ENCODE measurements at places on chromosomes 13 and 19.

DNA sequence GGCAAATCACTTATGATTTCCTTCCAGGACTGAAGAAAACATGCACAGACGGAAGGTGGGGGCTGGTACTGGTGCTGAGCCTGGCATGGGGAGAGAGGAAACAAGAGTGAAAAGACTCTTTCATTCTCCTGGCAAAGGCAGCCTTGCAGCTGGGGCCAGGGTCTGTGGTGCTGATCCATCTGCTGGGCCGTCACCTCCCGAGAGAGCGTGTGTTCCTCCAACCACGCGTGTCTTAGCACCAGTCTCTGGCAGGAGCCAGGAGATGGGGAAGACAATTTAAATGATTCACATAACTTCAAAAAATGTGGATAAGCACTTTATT, 23.9 kb upstream of the SPART start:
- DNase-seq = no peak

GRCh38 chr19:53045536-53045935, 996 bp downstream of the ERVV-2 start:
- no peak for DNase-seq

DNA sequence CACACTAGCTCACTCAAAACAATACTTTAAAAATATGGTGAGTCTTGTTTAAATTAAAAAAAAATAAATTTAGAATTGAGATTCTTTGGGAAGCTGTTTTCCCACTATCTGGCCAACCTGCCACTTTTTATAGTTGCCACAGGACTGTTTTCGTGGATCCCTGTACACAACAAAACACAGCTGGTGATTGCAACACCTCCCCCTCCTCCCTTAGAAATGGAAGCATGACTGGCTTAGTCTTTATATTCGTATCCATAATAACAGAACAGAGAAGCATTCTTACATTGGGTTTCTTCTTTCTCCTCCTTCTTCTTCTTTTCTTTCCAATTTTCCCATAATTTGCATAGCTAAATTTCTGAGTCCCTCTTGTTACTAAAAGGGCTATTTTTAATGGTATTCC, 79.5 kb upstream of the GJB6 start:
- no peak for DNase-seq

DNA sequence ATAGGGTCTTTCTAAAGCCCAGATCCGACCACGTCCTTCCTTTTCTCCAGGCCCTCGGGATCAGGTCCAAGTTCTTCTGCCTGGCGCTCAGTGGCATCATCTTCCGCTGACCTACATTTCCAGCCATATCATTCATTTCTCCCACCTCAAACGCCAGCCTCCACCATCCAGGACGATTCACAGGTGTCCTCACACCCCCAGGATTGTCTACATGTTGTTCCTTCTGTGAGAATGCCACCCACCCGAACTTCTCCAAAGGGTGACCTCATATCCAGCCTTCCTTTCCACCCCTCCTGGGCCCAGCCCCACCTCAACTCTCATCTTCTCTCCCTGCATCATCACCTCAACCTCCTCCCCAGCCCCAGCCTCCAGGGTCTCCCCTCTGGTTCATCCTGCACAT, 4.7 kb upstream of the KLK5 start:
- no peak for DNase-seq

GRCh38 chr19:46721269-46722003, 4.5 kb upstream of the PRKD2 start:
- no peak for DNase-seq

DNA sequence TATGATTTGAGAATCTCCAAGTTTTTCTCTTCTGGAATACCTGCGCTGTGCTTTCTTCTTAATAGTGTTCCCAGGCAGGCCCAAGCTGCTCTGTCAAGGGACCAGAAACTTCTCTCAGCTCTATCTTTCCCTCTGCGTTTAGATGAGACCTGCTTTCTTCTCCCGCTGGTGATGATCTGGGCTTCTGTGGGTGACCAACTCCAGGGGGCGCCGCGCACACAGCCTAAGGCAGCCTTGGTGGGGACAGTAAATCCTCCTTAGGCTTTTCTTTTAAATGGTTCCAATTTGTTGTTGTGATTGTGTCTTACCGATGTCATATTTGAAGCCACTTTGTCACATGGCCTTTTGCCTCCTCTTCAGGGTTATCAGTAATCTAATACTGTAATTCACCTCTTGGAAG, 439.4 kb upstream of the KLF12 start:
- DNase-seq = no peak

DNA sequence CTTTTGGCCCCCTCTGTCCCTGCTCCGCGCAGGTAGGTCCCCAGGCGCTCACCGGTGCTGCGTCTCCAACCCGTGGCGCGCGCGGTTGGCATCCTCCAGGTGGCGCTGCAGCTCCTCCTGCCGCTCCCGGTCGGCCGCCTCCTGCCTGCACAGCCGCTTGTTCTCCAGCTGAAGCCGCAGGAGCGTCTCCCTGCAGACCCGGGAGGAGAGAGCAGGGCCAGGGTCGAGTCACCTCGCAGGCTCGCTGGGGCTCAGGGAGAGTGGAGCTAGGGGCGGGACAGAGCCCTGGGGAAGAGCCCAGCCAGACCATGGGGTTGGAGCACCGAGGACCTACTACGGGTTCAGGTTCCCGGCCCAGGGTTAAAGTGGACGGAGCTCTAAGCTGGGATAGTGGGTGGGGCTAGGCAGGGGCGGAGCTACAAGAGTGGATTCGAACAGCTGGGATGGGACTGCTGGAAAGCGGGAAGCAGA, 9.3 kb downstream of the HOOK2 start:
- peak; percentile 69 for DNase-seq

DNA sequence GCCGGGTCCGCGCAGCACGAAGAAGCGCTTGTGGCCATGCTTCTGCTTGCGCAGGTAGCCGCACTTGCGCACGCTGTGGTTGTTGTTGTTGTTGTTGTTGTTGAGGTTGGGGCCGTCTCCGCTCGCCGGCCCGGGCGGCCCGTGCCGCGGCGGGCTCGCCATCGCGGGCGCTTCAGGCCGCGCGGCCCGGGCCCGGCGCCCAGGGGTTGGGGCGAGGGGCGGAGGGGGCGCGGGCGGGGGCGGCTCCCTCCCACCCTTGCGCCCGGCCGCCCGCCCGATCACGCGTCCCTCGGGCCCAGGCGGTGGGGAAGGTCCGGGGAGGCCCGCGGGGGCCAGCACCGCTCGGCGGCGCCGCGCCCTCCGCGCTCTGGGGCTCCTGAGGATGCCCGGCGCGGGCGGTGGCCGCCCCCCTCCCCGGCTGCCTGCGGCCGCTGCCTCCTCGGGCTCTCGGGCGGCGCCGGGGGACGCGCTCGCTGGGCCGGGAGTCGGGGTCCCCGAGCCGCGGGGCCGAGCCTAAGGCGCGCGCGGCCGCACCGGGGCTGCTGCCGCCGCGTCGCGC, 412 bp downstream of the IRS2 start:
- DNase-seq = no peak

GRCh38 chr19:33246709-33247440, 21.2 kb upstream of the SLC7A10 start:
- no peak for DNase-seq

DNA sequence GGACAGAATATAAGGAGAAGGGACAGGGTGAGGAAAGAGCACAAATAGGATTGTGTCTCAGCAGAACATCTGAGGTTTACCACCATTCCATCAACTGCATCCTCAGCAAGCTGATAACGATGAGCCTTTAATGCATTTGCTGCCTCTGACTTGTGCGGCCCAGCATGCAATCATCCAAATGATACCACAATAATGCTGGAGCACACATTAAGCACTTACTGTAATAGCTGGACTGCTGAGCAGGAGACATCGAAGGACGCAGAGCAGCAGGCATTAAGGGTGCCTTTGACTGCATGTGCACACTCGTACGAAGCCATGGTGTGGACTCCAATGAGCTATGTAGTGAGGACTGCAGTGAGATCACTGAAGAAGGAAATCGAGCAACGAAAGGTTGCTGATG, 469.4 kb downstream of the FOXO1 start:
- no peak for DNase-seq

DNA sequence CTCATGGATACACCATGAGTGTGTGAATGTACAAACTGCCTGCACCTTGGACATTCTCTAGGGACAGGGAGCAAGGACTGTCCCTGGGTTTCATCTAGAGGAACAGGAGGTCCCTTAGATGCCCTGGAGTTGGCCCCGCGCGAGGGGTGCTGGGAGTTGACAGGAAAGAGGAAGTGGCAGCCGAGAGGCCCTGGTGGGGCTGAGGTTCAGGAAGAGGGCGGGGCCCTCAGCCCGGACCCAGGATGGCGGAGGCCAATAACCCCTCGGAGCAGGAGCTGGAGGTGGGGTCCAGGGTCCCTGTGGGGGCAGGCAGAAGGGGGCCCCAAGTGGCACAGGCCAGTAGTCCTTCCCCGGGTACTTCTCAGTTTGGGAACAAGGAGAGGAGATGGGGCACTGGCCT, 6.9 kb downstream of the PKN1 start:
- DNase-seq = peak; percentile 74

- DNase-seq = no peak
These were observed 19.4 kb downstream of the GPC5 start for GRCh38 chr13:91417660-91418325.

GRCh38 chr13:27423333-27423732, 1.1 kb upstream of the GTF3A start:
- DNase-seq = no peak

DNA sequence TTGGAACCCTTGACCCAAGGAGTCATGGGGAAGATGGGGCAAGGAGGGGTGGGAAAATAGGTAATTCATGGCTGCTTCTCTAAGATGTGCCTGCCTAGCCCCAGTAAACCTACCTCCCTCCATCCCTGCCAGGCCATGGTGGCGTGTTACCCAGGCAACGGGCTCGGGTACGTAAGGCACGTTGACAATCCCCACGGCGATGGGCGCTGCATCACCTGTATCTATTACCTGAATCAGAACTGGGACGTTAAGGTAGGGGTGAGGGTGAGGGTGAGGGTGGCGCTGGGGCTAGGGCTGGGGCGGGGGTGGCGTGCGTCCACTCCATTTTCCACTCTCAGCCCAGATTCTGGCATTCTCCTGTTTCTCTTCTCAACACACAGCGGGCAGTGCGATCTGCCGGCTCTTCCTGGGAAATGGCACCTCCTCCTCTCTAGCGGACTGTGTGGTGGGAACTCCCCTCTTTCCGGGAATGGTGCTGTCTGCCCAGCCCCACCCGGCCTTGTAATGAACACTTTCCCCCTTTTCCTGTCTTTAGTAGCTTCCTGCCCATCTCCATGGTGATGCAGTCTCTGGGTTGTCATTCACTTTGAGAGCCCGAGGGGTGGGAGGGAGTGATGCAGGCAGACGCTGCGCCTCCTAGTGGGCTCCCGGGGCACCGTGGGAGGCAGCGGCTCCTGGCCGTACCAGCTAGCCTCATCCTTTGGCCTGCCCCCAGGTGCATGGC, 7.6 kb downstream of the EGLN2 start:
- DNase-seq = peak; percentile 53

GRCh38 chr13:79989217-79989661, 351.7 kb downstream of the SPRY2 start:
- no peak for DNase-seq

GRCh38 chr13:29905845-29906244, 55.4 kb upstream of the UBL3 start:
- no peak for DNase-seq

- no peak for DNase-seq
These were observed 61.0 kb downstream of the EDNRB start for GRCh38 chr13:77857531-77858209.

DNA sequence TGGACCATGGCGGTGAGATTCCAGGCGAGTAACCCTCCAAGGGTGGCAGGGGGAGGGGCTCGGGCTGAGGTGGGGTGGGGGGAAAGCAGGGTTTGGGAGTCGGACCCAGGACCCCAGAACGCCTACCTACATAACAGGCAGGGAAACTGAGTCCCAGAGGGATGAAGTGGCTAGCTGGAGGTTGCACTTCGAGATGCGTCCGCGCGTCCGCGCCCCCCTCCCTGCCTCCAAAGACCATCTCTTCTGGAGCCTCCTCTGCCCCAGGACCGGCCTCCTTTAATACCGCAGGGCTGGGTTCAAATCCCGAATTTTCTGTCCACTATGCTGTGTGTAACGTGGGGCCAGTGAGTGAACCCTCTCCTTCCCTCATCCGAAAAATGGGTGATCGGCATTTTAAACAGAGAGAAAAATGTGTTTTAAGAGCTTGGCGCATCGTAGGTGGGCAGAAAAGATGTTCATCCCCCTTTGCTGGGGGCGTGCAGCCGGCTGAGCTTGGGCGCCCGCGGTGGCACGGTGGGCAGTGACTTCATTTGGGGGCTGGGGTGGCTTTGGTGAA, 13.8 kb downstream of the TJP3 start:
- no peak for DNase-seq

- DNase-seq = no peak
These were observed 1116.1 kb downstream of the PCDH9 start for GRCh38 chr13:66113882-66114526.

GRCh38 chr13:112616586-112617362, 28.8 kb upstream of the TUBGCP3 start:
- DNase-seq = no peak

GRCh38 chr13:94154367-94154766, 325.1 kb downstream of the DCT start:
- DNase-seq = no peak

DNA sequence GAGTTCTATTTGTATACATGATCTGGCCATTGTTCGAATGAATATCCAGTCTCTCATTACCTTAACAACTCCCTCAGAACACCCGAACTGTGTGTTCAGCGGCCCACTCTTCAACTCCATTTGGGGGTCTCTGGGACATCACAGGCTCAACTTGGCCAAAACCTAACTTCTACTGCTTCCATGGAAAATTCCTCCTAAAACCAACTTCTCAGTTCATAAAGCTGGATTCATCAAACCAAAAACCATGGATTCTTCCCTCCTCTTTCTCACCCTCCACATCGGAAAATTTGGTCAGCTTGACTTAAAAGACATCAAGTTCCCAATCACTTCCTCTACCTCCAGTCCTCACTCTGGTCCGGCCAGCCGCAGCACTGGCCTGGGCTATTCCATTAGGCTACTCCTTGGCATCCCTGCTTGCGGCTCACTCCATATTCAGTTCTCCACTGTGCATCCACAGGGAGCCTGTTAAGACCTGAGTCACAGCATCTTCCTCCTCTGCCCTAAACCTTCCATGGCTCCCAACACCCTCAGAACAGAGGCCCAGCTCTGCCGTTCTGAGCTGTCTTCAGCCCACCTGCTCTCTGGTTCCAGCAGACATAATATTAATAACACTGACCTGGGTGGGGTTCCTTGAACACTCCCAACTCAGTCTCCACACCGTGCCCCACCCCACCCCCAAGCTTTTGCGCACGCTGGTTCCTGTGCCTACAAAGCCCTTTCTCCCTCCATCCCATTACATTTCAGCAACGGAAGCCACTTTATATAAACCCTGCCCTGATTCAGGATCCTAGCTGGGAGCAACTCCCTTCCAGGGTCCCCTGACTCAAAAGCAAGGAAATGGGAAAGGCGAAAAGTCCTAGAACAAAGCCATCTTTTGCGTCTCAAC, 1.1 kb downstream of the ZNF792 start:
- no peak for DNase-seq

DNA sequence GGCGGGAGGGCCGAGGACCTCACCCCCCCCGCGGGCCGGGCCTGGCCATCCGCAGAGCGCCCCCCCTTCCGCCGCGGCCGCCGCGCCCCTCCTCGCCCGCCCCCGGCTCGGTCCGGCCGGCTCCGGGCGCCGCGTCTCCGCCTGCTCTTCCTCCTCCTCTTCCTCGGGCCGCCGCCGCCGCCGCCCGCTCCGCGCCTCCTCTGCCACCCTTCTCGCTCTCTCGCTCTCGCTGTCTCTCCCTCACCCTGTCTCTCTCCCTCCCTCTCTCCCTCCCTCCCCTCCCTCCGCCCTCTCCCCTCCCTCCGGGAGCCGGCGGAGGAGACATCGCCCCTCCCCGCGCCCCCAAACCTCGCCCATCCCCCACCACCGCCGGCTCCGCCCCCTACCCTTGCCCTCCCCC, at the start of gene SHANK1:
SHANK1 (minus strand) TSS at position 237 of the 400 bp plus-strand sequence. CDS start 2,883 bp downstream, outside the sequence.
- DNase-seq = no peak

- DNase-seq = no peak
These were observed 58.3 kb upstream of the MED4 start for GRCh38 chr13:48153186-48153585.

All from stimulated activated CD4-positive, alpha-beta T cell treated with anti-CD3 and anti-CD28 coated beads, Interleukin-12 subunit alpha, Interleukin-12 subunit beta, amount 100 ng/mL, for 24 hours (primary cell).